ENCODE measurements at places on chromosomes 5 and 9.

DNA sequence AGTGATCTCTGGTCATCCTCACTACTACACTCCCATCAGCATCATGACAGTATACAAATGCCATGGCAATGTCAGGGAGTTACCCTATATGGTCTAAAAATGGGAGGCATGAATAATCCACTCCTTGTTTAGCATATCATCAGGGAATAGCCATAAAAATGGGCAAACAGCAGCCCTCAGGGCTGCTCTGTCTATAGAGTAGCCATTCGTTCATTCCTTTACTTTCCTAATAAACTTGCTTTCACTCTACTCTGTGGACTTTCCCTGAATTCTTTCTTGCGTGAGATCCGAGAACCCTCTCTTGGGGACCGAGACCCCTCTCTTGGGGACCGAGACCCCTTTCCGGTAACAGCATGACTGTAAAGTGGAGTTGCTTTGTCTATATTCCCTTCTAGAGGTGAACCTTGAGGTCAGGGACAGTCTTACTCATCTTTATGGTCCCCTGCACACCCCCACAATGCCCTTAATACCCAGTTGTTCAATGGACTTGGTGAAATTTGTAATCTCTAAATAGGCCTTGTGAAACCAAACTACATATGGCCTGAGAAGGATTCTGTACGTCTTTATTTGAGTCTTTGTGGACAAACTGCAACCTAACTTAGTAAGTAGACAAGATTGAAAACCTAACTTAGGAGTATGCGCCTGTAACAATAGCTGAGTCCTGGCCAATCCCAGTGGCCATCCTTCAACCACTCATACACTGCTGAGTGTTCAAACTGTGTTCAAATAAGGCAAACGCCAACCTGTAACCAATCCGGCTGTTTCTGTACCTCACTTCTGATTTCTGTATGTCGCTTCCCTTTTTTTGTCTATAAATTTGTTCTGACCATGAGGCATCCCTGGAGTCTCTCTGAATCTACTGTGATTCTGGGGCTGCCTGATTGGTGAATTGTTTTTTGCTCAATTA, 32.3 kb upstream of the UBTD2 start:
- DNase-seq = no peak

- no peak for DNase-seq
Observed at GRCh38 chr9:31783491-31783890, 601.0 kb upstream of the ACO1 start.

DNA sequence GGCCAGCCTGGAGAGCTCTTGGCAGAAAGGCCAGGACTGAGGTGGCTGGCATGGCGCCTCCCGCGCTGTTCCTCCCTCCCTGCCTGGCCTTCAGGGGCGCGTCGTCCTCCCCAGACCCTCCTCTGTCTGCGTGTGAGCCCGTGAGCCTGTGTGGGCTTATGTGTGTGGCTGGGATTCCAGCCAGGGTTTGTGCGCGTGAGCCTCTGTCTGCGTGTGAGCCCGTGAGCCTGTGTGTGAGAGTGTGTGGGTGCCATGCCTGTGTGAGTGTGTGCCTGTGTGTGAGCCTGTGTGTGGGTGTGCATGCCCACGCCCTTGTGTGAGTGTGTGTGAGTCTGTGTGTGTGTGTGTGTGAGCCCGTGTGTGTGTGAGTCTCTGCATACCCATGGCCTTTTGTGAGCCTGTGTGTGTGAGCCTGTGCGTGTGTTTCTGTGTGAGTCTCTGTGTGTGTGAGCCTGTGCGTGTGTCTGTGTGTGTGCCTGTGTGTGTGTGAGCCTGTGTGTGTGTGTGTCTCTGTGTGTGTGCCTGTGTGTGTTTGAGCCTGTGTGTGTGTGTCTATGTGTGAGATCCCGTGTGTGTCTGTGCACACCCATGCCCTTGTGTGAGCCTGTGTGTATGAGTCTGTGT, 13.0 kb downstream of the RXRA start:
- no peak for DNase-seq

DNA sequence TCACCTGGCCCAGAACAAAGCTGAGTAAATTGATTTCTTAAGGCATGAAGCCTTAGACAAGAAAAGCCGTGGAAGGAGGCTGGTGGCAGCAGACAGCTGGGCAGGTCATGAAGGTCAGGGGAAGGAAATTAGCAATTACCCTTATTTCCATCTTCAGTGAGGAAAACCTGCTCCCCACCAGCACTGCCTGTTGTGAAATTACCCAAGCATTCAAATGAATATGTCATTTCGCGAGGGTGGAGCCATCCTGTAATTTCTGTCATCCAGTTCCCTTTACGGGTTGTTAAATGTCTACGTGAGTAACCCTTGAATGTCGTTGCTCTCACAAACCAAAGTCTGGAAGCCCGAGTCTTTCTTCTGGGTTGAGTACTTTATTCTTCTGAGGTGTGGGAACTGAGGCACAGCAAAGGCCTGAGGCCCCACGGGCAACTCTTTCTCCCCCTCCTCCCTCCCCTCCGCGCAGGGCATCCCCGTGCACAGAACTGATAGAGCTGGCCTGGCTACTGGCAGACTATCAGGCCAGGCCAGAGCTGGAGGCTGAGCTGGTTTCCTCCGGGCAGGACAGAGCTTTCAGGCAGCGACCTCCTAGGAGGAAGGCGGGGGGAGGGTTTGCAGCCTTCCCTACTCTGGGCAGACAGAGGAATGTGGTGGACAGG, 22.0 kb upstream of the AK3 start:
- no peak for DNase-seq

- DNase-seq = no peak
Observed at GRCh38 chr9:120855827-120856670, 13.3 kb upstream of the PSMD5 start.

- DNase-seq = no peak
Observed at GRCh38 chr5:143449772-143450171, 46.3 kb upstream of the NR3C1 start.

- no peak for DNase-seq
Observed at GRCh38 chr5:56606192-56606591, 209.2 kb upstream of the MAP3K1 start.

GRCh38 chr5:145838276-145838675, 3.1 kb upstream of the PRELID2 start:
- DNase-seq = no peak

DNA sequence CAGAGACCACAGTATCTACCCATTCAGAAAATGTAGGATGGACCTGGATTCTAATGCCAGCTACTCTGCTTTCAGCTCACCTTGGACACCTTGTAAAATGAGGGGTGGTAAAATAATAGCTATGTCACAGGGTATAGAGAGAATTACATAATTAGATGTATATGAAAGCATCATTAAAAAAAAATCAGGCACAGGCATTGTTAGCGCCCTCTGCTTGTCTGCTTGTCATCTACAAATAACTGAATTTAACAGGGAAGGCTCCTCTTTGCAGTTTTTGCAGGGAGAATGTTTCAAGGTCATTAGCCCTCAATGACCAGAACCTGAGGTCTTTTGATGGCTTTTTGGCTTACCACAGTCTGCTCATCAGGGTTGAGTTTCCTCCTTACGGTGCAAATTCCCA, 58.0 kb downstream of the GPR21 start:
- no peak for DNase-seq

DNA sequence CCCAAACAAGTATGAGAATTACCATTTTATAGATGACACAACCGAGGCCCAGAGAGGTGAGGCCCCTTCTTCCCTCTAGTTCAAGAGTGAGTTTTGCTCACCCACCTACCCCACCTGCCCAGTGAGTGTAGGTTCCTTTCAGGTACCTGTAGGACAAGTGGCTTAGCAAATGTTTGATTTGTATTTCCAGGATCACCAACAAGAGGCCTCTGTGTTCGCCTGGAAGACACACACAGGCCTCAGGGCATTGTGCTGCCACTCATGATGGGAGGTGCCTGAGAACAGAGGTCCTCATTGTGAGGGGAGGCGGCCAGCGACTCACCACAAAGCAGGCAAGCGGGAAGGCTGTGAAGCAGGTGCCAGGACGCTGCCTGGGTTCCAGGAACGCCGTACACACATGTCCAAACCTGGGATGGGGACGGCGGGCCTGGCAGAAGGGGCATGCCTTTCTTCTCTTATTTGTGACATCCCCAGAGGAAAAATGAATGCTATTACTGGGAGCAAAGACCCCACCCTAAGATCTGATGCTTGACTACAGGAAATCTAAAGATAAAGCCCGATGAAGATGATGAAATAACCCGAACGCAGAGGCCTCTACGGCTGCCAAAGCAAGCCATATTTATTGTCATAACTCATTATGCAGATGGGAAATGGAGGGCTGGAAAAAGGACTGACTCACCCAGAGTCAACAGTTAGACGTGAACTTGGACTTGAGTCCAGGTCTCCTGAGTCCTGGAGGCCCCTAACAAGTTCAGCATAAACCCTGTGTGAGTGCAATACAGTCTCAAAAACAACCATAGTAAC, 60.2 kb upstream of the SLC25A51 start:
- DNase-seq = peak; percentile 81

GRCh38 chr9:127524373-127524772, 73.1 kb downstream of the LRSAM1 start:
- DNase-seq = no peak

- DNase-seq = no peak
Observed at GRCh38 chr9:104143550-104143910, 49.4 kb downstream of the SMC2 start.

DNA sequence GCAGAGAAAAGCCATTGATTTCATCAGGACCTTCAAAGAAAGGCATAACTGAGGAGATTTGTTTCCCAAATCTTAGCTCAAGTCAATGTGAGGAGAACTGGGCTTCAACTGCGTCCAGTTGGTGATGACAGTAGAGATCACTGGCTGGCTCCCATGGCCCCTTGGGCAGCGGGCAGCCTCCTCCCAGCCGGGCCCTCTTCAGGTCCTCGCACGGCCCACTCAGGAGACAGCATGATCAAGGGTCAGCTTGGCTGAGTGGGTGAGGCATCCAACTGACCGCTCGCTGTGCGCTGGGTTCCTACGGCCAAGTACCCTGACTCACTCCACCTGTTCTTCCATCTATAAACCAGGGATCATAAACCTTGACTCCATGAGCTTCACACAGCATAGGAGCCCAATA, 274.0 kb downstream of the NSG2 start:
- no peak for DNase-seq

All from GM04503 (cell line).